Substantia nigra (tissue), 51 donors: ENCODE measurements at places on chromosomes 6 and 20.

- no peak for DNase-seq
These were observed 140.4 kb downstream of the CENPW start for GRCh38 chr6:126480268-126480667.

DNA sequence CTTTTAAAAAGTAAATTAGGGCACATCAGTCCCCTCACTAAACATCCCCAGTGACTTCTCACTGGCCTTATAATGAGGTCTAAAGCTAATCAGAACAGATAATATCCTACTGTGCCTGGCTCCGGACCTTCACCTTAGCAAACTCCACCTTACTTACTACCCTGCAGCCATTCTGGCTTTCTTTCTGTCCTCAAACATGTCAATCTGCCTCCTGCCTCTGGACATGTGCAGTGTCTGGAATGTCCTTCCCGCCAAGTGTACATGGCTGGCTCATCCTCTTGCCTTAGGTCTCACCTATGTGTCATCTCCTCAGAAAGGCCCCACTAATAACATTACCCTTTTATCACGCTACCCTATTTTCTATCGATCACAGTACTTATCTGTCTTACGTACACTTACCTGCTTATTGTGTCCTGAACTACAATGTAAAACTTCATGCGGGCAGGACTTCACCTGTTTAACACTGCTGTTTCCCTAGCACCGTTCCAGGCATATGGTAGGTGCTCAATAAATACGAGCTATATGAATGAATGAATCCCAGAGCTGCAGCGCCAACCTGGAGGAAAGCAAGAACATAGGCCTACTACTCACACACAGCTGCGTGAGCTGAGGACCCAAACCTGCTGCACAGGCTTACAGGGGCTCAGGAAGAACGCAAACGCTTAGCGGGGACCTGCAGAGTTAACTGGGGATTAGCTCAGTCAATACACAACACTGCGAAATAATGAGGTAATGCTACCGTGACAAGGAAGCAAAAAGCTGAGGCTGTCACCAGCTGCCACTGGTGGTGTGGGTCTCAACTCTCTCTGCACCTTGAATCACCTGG lies 991 bp downstream of the UQCC2 start:
- DNase-seq, result no peak

GRCh38 chr6:34957231-34957783 lies 68.3 kb downstream of the ANKS1A start:
- no peak for DNase-seq

DNA sequence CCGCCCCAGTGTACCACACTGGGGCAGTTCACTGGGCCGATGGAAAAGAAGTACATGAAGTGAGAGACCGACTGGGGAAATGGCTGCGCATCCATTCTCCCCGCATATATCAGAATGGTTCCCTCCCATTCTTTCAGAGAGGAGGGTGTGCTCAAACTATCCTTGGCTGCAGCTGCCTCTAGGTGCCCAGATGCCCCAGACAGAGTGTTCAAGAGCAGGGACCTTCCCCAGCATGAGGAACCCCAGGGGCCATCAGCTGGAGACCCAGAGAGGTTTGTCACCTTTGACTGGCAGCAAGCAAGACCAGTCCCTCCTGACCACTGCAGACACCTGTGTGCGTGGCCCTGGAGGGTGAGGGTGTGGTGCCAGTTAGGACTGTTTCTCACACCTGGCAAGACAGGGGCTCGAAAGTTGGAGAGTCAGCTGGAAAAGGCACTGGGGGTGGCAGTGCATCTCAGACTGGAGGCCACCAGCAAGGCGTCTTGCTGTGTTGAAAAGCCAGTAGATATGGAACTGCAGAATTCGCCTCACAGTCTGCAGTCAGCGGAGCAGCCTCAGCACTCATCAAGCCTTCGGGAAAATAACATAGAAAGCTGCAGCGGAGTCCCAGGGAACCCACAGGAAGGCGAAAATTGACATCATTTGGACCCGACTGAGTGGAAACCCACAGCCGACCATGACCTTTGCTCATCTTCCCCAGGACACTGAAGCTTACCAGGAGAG lies 76.7 kb downstream of the GPR6 start:
- DNase-seq, result no peak

DNA sequence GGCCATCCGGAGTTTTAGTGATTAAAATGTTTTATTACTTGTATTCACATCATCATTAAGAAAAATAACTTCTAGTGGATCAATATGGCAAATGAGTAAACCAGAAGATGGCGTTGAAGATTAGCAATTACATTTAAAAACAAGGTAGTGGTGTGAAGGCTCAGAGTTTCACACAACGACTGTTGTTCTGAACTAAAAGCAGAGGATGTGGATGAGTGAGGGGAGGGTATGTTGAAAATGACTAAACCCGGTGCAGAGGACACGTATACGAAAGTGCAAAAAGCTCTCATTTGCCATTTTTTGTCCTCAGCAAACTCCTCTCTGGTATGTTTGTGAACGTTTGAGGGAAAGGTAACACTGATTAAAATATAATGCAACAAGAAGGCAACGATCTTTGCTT lies 1.9 kb upstream of the IRF4 start:
- no peak for DNase-seq

- no peak for DNase-seq
These were observed 45.5 kb downstream of the IRF4 start for GRCh38 chr6:437037-437392.

DNA sequence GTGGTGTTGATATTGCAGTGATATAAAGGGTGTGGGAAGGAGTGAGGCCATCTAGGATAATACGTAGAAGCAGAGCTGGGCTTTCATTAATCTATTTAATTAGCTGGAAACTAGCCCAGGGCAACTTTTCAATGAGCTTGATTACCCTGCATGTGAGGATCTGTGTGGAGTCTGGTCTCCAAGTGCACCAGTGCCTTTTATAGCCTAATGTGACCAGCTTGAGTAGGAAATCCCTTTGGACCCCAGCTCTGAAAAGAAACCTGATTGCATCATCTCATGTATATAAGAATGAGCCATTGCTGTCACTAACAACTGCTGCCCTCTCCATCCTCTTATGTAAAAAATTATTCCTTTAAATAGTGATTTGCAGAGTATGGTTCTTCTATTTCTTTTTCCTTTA lies 72.6 kb downstream of the CD109 start:
- no peak for DNase-seq

- no peak for DNase-seq
These were observed 45.6 kb upstream of the SLC9A8 start for GRCh38 chr20:49766979-49767521.

DNA sequence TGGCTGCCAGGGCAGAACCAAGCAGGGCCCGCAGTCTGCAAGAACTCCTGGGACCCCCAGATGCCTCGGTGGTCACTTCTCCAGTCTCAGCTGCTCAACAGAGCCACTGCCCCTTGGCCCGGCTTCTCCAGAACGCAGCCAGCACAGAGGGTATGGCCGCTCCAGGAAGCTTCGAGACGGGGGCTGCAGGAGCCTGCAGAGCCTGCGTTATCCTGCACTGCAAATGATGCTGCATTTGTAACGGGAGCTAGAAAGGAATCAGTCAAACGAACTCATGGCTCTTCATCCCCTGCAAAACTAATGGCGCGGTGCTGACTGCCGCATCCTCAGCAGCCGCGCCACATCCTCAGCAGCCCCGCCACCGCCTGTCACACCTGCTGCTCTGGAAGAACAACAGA lies 254.9 kb downstream of the TAF4 start:
- no peak for DNase-seq
